ENCODE measurements at places on chromosomes 7 and 10.

GRCh38 chr7:127582361-127582760 lies 3.0 kb downstream of the GCC1 start:
- no peak for DNase-seq

- no peak for DNase-seq
Measured at GRCh38 chr7:135197343-135197742, 14.0 kb downstream of the WDR91 start.

DNA sequence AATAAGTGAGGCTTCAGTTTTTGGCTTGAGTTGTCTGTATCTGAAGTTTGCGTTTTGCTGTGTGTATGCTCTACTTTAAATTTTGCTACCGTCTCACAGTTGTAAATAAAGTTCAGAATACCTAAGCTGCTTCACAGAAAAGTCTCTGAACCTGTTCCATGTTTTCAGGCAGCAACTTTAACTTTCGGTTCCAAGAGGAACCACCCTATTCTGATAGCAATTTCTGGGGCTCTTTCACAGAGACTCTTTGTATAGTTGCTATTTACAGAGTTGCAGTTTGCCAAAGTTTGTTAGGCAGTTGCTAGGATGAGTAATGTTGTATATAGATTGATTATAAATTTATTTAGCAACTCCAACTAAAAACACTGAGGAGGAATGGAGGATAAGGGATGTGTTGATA lies 5.7 kb downstream of the FAM221A start:
- no peak for DNase-seq

DNA sequence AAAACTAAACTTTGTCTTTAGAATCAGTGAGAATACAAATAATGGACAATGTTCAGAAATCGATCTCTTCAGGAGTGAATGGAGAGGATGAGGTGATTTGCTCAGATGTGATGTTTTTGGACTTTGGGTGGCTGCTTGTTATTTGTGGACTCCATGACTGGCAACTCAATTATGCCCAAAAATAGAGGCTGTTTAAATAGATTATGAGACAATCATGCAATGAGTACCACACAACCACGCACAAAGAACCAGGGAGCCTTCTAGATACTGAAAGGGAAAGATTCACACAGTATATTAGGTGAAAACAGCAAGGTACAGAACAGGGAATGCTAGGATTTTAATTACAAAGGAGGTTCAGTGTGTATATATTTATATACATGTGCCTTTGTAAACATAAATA lies 141.3 kb upstream of the ANK3 start:
- no peak for DNase-seq

DNA sequence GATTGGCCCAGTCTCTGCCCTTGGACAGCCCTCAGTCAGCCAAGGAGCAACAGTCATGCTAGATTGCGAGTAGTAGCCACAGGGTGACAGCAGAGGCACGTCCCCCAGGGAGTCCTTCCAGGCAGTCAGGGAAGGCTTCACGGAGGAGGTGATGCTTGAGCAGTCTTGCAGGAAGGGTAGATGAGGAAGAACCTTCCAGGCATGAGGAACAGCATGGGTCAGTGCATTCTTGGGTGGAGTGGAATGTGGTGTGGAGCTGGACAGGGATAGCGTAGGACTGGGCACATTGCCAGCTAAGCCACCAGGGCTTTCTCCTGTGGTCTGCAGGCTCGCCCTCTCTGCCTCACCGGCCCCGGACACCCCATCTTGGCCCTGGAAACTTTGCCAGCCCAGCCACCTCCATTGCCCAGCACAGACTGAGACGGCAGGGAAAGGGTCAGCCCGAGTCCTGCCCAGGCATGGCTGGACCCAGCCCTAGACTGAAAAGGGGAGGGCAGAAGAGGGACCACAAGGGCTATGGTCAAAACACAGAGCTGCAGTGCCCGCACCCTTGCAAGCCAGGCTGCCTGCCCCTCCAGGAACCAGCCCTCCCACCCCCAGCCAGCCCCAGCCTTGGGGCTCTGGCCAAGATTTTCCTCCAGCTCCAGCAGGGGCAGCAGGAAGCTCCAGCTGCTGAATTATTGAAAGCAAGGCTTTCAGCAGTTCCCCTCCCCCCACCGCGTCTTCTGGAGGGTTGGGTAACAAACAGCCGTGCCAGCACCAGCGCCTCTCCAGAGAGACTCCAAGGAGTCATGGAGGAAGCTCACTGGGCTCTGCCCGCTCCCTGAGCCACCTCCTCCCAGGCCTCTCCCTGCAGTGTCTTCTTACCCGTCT lies 18.7 kb downstream of the SRRM3 start:
- peak; percentile 78 for DNase-seq

- DNase-seq, result peak; percentile 80
Measured at GRCh38 chr7:36986948-36987724, 262.8 kb upstream of the AOAH start.

- no peak for DNase-seq
Measured at GRCh38 chr7:131424219-131424822, 96.6 kb downstream of the MKLN1 start.

DNA sequence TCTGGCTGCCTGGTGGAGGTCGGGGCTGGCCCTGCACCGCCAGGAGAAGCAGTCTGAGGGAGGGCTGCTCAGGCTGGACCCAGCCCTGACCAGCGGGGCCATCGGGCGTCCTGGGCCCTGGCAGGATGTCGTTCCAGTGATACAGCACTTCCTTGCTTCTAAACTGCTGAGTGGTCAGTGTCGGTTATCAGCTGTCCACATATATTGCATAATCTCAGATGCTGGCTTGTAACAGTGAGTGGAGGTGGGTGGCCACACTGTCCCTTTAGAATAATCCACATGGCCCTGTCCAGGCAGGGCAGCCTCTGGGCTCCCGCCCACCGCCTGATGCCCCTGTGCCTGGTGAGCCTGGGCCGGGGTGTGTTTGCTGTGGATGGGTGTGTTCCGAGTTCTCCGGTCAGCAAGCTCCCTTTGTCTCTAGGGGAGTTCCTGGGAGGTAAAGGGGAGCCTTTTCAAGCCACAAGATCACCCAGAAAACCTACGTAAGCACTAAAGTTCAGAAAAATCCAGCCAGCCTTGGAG lies 86.1 kb downstream of the LHPP start:
- DNase-seq, result no peak

Measured in islet precursor cell (in vitro differentiated cells).